GM10248 (cell line): ENCODE measurements at places on chromosomes 12 and 14.

GRCh38 chr12:5254703-5255102, 177.2 kb upstream of the NTF3 start:
- DNase-seq = no peak

- DNase-seq = no peak
These were observed 38.0 kb downstream of the TMEM120B start for GRCh38 chr12:121750507-121750955.

GRCh38 chr14:67820428-67820971, 921 bp downstream of the RAD51B start:
- peak; percentile 30 for DNase-seq

DNA sequence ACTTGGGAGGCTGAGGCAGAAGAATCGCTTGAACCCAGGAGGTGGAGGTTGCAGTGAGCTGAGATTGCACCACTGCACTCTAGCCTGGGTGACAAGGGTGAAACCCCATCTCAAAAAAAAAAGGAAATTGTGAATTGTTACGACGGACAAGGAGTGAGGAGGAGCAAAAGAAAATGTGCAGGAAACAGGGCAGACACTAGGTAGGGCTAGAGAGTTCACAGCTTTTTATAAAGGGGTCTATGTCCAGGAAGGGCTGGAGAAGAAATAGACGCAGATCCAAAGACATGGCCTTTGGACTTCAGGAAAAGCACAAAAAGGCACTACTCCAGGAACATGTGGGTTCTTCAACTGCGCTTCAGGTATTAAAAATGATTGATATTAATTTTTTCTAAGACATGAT, 34.4 kb downstream of the ATG14 start:
- DNase-seq = no peak

DNA sequence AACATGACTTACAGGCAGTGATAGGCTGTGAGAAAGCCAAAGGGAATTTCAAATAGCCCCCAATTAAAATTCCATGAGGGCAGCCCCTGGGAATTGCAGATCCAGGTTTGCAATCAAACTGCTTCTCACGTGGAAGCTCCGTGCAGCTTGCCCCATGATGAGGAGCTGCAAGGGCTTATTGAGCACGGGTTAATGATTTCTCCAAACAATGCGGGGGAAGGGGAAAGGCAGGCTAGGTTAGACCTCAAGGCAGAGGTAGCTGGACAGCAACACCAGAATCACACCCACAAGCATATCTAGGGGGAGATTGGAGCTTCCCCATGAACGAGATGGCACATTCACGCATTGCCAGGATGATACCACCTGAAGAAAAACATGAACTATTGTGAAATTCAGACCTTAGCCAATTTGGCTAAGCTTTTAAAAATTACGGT, 5.0 kb upstream of the DUSP6 start:
- no peak for DNase-seq

GRCh38 chr12:103548622-103549601, 38.2 kb upstream of the STAB2 start:
- DNase-seq = peak; percentile 49

GRCh38 chr12:65740873-65741600, 83.2 kb upstream of the HMGA2 start:
- DNase-seq = peak; percentile 83

DNA sequence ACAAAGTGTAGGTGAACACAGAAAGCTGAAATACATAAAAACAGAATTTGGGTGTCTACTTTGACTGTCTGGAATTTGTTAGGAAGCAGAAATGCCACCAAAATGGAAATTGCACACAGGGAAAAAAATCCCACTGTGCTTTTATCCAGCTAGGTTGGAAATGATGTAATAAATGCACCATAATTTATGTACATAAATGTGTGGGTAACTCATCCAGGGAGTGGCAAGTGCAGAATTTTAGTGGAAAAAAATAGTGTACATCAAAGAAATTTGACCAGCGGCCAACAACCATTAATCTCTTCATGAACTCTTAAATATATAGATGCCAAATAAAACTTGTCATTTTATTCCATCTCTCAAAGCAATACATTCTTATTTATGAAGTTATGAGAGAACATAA, 105.6 kb downstream of the LLPH start:
- DNase-seq = no peak

GRCh38 chr12:131911851-131912477, 17.1 kb upstream of the PUS1 start:
- no peak for DNase-seq

- no peak for DNase-seq
These were observed 38.3 kb upstream of the TMTC2 start for GRCh38 chr12:82648259-82648909.
